ENCODE measurements at places on chromosomes 5 and 9.

- no peak for DNase-seq
These were observed 1.5 kb downstream of the RASGRF2 start for GRCh38 chr5:80961376-80962281.

GRCh38 chr5:81787474-81788242 is 36.8 kb upstream of the SSBP2 start:
- peak; percentile 92 for DNase-seq

- DNase-seq, result peak; percentile 79
These were observed 15.3 kb upstream of the CD180 start for GRCh38 chr5:67211926-67212325.

DNA sequence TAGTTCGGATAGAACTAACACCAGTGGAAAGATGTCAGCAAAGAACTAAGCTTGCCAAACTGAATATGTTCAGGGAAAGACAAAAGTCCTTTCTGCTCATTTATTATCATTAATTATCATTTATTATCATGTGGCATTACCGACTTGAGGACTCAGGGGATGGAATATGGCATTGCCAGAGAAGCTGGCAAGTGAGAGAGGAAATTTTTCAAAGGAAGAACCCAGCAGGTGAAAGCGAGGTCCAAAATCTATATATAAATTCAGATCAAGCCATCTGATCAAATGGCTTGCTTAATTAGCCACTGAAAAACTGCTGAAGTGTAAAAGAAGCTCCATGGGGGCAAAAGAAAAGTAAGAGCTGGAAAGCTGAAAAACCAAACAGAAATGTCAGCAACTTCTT is 1049.6 kb upstream of the SEMA6A start:
- no peak for DNase-seq

GRCh38 chr5:36985387-36985786 is 108.8 kb downstream of the NIPBL start:
- no peak for DNase-seq

DNA sequence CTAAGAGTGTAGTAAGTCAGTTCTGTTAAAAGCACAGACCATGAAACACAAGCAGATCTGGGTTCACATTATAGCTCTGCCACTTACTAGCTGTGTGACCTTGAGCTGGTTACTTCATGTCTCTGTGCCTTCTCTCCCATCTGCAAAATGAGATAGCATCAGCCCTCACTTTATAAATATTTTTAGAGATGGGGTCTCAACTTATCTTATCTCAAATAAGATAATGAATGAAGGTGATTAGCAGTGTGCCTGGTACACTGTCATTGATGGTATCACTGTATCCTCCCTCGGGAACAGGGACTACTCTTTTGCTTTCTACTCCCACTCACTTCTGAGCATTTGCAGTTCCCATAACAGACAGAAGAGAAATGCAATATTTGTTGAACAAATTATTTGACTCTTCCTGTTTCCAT is 52.4 kb downstream of the GALNT10 start:
- no peak for DNase-seq

DNA sequence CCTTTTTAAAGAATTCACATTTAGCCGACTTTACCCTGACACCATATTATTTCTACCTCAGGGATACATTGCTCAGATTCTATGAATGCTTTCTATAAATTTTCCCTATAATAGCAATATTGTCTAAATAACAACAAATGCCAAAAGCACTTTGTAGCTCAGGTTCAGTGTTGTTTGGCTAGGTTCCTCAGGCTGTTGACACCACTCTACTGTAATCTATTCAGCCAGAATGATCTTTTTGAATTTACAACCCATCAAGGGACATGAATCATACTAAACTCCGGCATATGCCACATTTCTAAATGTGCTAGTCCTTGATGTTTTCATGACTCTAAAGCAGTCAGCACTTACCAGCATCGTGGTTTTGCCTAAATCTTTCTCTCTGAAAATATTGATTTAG is 641.5 kb upstream of the CDH10 start:
- DNase-seq, result no peak

- peak; percentile 30 for DNase-seq
These were observed 6.2 kb upstream of the TCERG1 start for GRCh38 chr5:146440870-146441495.

- peak; percentile 94 for DNase-seq
These were observed 58.5 kb upstream of the TJP2 start for GRCh38 chr9:69115621-69116020.

GRCh38 chr5:27708534-27708933 is 670.1 kb upstream of the CDH9 start:
- DNase-seq, result no peak

GRCh38 chr9:7415836-7416235 is 383.7 kb downstream of the DMAC1 start:
- no peak for DNase-seq

- no peak for DNase-seq
These were observed 37.8 kb upstream of the SPDL1 start for GRCh38 chr5:169545762-169546161.

GRCh38 chr5:172548311-172548731 is 92.7 kb upstream of the NEURL1B start:
- no peak for DNase-seq

DNA sequence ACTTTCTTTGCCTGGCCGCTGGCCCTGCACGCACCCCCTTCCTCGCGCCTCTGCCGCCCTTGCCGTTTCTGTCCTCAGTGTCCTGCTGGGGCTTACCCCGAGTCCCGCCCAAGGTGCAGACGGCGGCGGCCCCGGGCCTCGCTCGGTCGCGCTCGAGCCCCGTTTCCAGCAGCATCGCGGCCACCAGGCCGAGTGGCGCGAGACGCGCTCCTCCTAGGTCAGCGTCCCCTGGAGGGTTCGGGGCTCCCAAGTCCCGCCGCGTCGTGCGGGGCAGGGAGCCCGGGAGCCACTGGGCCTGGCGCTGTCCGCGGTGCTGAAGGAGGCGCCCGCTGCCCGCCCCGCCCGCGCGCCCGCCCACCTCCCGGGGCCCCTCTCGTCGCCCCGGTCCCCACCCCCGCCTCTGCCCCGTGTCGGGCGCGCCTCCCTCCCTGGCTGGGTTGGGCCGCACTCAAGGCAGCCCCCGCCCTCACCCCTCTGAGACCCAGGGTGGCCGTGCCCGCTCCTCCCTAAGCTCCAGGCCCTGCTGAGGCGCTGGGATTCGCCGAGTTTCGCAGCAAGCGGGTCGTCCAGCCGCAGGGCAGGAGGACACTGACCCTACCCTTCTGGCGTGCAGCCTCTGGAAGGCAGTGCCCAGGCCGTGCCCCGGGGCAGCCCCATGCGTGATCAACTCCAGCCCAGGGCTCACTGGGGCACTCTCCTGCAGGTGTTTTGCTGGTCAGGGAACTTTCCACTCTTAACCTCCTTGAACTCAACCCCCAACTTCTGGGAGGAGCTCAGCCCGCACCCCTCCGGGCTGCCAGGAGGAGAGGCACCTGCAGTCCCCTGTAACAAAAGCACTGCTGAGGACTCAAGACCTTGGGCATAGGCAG is at the start of gene LHX3:
Gene LHX3, minus strand, starts transcription at position 291 of the 869 bp plus-strand sequence. Its CDS starts 116 bp downstream, at position 175.
- no peak for DNase-seq

- DNase-seq, result peak; percentile 60
These were observed 614.1 kb downstream of the EBF1 start for GRCh38 chr5:158485604-158486081.

- no peak for DNase-seq
These were observed 173.4 kb upstream of the CDH12 start for GRCh38 chr5:23026252-23027170.

GRCh38 chr9:33220681-33221567 is 19.0 kb upstream of the SPINK4 start:
- no peak for DNase-seq

DNA sequence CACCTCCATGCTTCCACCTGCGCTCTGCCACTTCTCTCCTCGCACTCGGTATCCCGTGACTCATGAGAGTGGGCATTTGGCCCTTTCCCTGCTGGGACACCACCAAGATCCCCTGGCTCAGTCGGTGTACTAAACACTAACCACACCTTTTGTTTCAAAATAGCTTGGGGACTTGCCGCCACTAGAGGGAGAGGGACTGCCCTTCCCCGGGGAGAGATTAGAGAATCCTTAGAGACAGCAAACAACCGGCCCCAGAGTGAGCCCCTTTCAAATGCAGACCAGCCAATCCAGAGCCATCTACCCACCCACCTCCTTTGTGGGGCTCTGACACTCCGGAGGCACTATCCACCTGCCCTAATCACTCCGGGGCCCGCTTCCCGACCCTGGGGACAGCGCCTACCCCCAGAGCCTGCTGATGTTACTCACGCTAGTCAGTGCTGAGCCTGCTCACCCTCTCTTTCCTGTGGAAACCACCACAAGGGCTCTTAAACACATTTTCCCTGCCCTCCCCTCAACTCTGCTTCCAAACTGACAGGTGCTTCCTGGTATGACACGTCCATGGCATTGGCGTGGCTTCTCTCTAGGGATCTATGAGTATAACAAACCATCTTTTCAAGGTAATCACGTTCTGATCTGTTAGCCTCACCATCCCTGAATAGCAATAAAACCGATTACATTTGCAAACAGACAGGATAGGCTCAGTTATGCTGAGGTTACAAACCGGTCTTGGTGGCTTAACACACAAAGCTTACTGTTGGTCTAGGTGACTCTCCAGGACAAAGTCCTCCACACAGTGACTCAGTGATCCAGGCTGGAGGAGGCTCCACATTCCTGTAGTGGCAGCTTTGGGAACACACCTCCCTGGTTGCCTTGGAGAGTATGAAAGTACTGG is 180.1 kb upstream of the MVB12B start:
- no peak for DNase-seq

GRCh38 chr9:88056876-88057275 is 81.4 kb downstream of the SPATA31C2 start:
- DNase-seq, result peak; percentile 30

GRCh38 chr9:34896112-34896511 is 62.0 kb upstream of the PHF24 start:
- no peak for DNase-seq

DNA sequence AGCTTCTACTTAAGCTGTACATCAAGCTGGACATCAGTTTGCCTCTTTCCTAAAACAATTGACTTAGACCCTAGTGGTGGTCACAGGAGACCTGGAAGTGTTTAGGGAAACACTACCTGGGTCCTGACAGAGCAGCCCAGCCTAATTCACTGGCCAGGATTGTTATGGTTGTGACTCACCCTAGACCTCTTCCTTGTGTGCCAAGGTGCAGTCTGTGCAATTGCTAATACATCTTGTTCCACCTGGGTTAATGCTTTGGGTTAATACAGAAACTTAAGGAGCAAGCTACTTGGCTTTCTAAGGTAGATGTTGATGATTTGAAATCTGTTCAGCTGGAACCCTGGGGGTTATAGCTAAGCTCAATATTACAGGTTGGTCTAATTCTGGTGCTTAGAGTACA is 48.7 kb upstream of the SLC46A2 start:
- DNase-seq, result no peak

DNA sequence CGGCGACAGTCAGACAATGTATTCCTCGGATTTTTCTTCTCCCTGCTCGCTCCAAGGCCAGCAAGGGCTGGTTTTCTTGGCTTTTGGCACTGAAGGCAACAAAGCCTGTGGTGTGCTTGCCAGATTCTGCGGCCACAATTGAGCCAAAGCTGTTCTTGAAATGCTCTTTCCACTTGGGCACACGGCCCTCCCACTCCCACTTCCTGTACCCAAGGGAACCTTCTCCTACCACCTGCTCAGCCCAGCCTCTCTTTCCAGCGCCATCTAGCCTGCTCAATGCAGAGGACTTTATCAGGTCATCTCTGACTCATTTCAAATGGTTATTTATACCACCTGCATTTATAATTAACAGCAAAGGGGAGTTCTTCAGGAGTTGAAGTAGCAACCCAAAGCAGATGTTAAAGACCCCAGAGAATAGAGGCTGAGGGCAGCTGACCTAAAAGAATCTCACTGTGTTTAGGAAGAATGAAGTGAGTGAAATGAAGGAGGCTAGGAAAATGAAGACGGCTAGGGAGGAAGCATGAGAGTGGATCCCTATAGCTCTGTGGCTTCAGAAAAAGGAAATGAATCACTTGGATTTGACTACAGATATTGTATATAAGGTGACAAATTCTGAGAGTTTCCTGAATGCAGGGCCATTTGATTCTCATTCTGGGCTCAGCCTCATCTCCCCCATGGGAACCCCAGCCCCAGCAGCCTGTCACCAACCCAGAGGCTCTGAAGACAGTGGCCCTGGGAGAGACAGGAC is 439.0 kb downstream of the ENC1 start:
- peak; percentile 67 for DNase-seq

GRCh38 chr5:178361657-178362445 is 129.2 kb upstream of the PHYKPL start:
- no peak for DNase-seq

DNA sequence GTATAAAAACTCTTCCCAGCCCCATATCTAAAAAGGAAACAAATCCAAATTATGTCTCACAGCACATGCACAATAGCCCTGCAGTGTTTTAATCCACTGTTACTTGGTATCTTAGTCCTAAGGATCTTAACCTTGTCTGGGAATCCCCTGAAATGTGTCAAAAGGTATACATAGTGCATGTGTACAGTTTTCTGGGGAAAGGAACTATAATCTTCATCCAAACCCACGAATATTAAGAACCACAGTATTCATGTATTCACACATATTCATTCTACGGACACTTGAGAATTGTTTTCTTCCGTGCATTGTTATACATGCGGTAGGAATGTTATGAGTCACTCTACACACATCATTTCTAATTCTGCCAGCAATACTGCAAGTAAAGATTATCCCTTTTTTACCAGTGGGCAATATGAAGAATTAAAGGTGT is 47.8 kb upstream of the SNX2 start:
- peak; percentile 89 for DNase-seq

GRCh38 chr5:88888848-88889188 is 5.8 kb upstream of the MEF2C start:
- DNase-seq, result peak; percentile 15

GRCh38 chr5:178433273-178433775 is 156.9 kb downstream of the COL23A1 start:
- no peak for DNase-seq

All from fibroblast of the aortic adventitia (primary cell).